CD4-positive, alpha-beta T cell treated with Interleukin-15 for 4 hours (primary cell): ENCODE measurements at places on chromosomes 13 and 19.

- peak; percentile 6 for DNase-seq
Measured at GRCh38 chr19:48926909-48927308, 6.6 kb upstream of the DHDH start.

DNA sequence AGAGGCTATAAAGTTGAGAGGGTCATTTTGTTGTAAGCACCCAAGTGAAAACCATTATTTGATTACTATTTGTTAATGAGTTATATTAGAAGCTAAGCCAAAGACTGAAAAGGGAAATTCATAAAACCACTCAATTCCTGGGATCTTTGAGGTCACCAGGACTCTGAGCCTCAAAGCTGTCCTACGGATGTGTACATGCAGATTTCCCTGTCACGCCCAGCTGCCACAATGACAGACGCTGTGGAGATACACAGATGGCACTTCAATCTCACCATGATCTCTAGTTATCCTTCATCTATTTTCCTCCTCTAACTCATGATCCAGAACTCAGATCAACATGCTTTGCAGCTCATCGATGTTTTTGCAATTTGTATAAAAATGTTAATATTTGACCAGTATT lies 403.5 kb upstream of the MIR17HG start:
- DNase-seq = no peak

GRCh38 chr13:27012482-27013197 lies 159.0 kb downstream of the USP12 start:
- no peak for DNase-seq

DNA sequence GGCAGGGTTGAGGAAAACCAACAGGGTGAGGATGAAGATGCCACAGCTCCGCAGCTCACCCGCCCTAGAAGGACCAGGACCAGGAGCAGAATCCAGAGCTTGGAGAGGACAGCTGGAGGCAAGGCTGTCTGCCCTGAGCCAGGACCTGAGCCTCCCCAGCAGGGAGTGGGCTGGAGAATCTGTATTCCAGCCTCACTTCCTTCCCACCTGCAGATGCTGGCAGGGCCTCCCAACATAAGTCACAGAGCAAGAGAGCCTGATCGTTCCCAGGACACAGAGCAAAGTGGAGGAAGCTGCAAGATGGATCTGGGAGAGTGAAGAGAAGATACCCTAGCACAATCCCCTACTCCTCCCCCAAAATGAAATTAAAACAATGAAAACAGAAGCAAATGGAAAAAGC lies 61.7 kb upstream of the WASF3 start:
- DNase-seq = no peak

DNA sequence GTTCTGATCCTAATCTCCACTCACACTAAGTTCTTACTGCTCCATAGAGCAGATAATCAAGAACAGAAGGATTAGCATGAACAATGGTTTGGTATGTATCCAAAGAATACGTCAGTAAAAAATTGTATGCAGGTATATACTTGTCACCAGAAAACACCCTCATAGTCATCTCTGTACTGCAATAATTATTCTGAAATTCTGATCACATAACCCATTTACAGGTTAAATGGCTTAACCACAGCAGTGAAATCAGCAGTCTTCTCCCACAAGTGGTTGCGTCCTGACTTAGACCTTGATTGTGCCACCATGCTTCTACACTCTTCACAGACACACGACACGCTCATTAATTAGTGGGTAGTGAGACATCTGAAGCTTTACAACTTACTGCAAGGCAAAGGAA lies 50.9 kb downstream of the LNX2 start:
- DNase-seq = no peak
